ENCODE measurements at places on chromosomes 11 and 22. TPM values are rescaled to one million over a fixed set of nuclear protein-coding genes. Genes with fewer than 3 reads are reported as not detected.

SHANK2 gene
- not detected for total RNA-seq

EXPH5 gene
- 1.4 TPM for total RNA-seq

SLC5A4 gene
- not detected for total RNA-seq

C11orf21 gene
- 8.8 TPM for total RNA-seq

C22orf23 gene
- total RNA-seq = 0.14 TPM
